Uterus (tissue), 4 donors: ENCODE measurements at places on chromosomes 3 and 15. TPM values are rescaled to one million over a fixed set of nuclear protein-coding genes. Genes with fewer than 3 reads are reported as not detected.

DNA sequence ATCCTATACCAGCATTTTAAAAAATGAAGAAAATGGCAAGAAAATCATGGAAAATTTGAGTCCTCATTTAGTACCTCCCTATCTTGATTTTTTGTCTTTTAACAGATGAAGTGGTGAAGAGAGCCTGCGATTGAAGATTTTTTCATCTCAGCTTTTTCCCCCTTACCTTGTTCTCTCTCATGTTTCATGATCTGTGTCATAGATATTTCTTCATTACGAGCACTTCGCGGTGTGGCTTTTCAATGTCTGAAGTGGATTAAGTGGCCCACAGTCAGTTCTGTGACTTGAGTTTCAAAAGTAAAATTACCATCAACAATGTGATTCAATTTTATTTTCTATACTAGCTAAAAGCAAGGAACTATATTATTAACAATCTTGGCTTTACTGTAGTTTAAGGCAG, 147.2 kb downstream of the FNDC3B start:
- H3K36me3 ChIP-seq, result no peaks in the 10 kb centered on the region
- H3K27me3 ChIP-seq, result no peaks in the 10 kb centered on the region
- H3K4me1 ChIP-seq, result peaks cover 3% of the 10 kb centered on the region
- no peak overlapping the region for H3K27ac ChIP-seq

GRCh38 chr15:63726491-63726890, 107.3 kb downstream of the HERC1 start:
- no peak for DNase-seq
- H3K36me3 ChIP-seq, result no peaks in the 10 kb centered on the region
- H3K4me3 ChIP-seq, result no peak overlapping the region
- no peaks in the 10 kb centered on the region for H3K27me3 ChIP-seq
- no peaks in the 10 kb centered on the region for H3K4me1 ChIP-seq
- H3K27ac ChIP-seq, result no peak overlapping the region

The ALDH1L1 gene
- total RNA-seq, result 11.3 TPM

The FAM131A gene
- total RNA-seq, result 13.2 TPM
